ENCODE measurements at places on chromosomes 16 and 17.

- no peak for DNase-seq
Measured at GRCh38 chr16:7331997-7332396, 648 bp upstream of the RBFOX1 start.

DNA sequence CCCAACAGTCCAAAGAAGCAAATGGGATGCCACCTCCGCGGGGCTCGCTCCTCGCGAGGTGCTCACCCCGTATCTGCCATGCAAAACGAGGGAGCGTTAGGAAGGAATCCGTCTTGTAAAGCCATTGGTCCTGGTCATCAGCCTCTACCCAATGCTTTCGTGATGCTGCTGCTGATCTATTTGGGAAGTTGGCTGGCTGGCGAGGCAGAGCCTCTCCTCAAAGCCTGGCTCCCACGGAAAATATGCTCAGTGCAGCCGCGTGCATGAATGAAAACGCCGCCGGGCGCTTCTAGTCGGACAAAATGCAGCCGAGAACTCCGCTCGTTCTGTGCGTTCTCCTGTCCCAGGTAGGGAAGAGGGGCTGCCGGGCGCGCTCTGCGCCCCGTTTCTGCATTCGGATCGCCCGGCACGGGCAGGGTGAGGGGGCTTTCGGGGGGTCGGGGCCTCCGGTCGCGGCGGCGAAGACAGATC lies at the start of gene CDH13:
Gene CDH13, plus strand, starts transcription at position 179 of the 471 bp plus-strand sequence.
- peak; percentile 81 for DNase-seq

GRCh38 chr16:27772093-27772825 lies 222.3 kb downstream of the KATNIP start:
- DNase-seq: no peak

DNA sequence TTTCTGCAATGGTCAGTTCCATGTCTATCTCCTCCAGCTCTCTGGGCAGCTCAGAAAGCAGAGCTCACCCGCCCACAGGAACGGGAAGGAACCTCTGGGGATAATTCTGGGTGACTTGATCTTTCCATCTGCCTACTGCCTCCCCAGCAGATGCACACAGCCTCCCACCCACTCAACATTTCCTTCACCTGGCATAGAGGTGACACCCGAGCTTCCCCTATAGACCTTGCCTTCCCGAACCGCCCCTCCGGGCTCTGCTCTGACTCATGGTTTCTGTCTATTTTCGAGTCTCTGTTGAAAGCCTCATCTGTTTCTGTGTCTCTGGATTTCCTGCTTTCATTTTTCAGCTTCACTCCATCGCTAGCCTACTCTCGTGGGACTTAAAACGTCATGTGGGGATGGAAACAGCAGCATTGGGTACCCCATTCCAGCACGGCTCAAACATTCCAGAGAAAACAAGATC lies 11.4 kb downstream of the GGA3 start:
- peak; percentile 76 for DNase-seq

GRCh38 chr17:65402513-65403496 lies 158.6 kb downstream of the AXIN2 start:
- DNase-seq: no peak

GRCh38 chr17:26782153-26782552 lies 511.8 kb upstream of the WSB1 start:
- no peak for DNase-seq

DNA sequence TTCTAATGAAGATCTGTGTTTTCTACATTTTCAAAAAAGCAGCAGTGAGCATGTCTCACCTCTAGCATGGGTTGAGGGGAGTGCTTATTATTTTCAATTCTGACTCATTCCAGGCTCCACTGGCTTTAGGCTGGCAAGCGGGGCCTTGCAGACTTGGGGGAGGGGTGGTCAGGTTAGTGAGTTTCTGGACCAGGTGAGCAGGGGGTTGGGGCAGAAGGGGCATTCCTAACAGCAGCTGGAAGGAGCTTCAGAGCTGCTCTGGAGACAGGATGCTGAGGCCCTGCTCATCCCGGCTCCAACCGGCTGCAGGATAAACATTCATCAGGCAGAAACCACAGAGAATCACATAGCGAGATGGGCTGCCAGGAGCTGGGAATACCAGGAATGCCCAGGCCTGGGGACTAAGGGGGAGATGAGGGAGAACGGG lies 10.5 kb upstream of the KRT19 start:
- no peak for DNase-seq

- no peak for DNase-seq
Measured at GRCh38 chr16:85320677-85321385, 208.6 kb upstream of the CIBAR2 start.

GRCh38 chr16:887846-888245 lies 82.9 kb downstream of the LMF1 start:
- no peak for DNase-seq

DNA sequence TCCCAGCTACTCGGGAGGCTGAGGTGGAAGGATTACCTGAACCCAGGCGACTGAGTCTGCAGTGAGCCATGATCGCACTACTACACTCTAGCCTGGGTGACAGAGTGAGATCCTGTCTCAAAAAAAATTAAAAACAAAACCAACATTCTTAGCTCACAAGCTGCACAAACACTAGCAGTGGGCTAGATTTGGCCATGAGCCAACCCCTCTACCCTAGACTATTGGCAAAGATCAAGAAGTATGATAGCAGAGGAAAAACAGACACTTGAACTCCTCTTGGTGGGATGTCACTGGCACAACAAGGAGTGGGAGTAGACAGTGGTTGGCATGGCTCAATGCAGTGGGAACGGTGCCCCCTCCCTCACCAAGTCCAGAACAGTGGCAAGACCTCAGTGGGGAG lies 19.6 kb upstream of the RIPOR1 start:
- DNase-seq: no peak

DNA sequence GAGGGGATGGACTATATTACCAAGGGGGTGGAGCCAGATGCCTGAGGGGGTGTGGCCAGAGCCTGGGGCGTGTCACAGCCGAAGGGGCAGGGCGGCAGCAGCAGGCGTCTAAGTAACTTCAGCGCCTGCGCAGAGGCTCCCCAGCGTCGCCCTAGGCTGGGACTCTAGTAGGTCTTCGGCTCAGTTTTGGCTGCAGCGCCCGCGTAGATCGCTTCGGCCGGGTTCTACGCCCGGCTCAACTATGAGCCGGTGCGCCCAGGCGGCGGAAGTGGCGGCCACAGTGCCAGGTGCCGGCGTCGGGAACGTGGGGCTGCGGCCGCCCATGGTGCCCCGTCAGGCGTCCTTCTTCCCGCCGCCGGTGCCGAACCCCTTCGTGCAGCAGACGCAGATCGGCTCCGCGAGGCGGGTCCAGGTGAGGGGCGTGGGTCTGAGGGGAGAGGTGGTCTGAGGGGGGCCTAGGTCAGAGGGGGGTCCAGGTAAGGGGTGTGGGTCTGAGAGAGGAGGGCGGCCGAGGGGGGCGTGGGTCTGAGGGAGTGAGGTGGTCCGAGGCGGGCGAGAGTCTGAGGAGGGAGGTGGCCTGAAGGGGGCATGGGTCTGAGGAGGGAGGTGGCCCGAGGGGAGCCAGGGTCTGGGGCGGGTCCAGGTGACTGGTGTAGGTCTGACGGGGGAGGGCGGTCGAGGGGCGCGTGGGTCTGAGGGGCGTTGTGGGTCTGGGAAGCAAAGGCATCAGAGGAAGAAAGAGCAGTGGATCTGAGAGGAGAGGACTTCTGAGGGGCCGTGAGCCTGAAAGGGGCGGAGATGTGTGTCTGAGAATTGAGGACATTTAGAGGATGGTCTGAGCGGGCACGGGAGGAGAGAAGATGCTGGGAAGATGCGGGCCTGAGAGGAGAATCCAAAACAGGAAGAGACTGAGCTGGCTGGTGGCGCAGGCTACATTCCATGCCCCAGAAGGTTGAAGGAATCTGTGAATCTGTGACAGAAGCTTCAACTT lies at the start of gene LPCAT2:
Gene LPCAT2, plus strand, starts transcription at position 132 of the 991 bp plus-strand sequence. Its CDS starts 110 bp downstream, at position 242.
- peak; percentile 95 for DNase-seq

DNA sequence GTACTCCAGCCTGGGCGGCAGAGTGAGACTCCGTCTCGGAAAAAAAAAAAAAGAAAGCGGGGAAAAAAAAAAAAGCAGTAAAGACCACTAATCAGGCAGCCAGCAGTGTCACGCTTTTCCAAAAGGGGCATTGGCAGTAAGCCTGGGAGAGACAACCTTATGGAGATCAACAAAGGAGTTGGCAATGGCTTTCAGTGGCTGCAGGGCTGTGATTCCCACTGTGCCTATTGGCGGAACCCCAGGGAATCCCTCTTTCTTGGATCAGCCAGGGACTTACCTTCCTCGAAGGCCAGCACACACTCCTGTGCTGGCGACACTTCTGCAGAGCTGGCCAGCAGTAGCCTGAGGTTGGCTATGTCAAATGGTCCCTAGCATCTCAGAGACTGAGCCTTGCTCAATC lies 43.2 kb upstream of the ZFHX3 start:
- DNase-seq: no peak

- no peak for DNase-seq
Measured at GRCh38 chr16:17483351-17483750, 12.6 kb upstream of the XYLT1 start.

- DNase-seq: no peak
Measured at GRCh38 chr17:82598256-82599119, 49.8 kb downstream of the WDR45B start.

GRCh38 chr16:68275611-68276191 lies 11.4 kb downstream of the SLC7A6 start:
- DNase-seq: no peak

DNA sequence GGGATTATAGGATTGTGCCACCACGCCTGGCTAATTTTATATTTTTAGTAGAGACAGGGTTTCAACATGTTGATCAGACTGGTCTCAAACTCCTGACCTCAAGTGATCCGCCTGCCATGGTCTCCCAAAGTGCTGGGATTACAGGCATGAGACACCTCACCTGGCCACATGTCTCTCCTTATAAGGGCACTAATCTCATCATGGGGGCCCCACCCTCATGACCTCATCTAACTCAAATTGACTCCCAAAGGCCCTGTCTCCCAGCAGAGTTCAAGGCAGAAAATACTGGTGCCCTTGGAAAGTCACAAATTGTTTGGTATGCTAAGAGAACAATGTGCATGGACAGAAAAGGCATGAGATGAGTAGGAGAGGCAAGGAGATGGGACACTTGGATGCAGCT lies 49.3 kb upstream of the GRIN2A start:
- no peak for DNase-seq

DNA sequence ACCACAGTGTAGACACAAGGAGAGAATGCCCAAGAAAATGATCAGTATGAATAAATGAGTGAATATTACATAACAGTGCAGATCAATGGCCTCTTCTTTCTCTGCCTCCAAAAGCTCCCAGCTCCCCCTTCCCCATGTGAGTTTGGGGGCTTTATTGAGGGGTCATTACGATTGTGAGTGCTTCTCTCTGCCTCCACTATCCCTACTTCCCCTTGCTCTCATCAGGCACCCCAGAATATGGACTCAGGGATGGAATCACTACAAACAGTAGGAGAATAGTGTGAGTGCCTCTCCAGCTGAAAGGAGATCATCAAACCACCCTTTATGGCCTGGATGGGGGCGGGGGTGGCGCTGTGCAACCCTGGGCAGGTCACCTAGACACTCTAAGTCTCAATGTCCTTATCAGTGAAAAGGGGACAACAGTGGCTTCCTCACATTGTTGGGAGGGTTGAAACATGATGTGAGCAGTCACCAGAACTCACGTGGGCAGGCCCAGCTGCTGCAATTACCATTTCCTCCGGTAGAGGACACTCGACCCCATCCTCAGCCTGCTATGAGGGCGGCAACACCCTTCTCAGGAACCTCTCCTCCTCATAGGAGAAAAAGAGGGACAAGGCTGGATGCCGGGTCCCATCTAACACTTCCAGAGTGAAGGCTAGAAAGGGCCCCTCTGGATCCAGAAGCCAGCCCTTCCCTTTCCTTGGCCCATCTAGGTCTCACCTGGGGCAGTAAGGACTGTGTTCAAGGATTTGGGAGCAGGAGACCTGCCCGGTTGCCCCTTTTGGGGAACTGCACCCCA lies 2.1 kb upstream of the EPOP start:
- DNase-seq: peak; percentile 92

DNA sequence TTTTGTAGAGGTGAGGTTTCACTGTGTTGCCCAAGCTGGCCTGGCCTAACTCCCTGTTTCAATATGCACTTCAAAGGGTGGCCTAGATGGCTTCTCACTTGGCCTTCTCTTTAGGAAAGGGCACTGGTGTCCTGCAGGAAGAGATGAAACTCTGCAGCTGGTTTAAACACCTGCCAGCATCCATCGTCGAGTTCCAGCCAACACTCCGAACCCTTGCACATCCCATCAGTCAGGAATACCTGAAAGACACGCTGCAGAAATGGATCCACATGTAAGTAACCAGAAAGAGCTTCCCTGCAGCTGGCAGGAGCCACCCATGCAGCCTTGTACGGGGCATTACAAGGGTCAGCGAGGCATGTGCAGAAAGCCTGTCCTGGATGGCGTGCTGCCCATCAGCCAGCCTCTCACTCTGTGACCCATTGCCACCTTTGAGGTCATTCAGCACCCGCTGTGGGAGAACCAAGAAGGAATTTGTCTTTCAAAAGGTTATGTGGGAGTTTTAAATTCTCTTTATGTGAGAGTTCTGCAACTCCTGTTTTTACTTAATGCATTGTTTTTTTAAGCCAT lies 7.0 kb downstream of the COG1 start:
- DNase-seq: no peak

- DNase-seq: peak; percentile 71
Measured at GRCh38 chr16:82067042-82067803, 32.2 kb downstream of the HSD17B2 start.

GRCh38 chr17:63954402-63955063 lies 18.2 kb downstream of the SCN4A start:
- DNase-seq: no peak

GRCh38 chr17:72811976-72812687 lies 280.4 kb downstream of the SLC39A11 start:
- DNase-seq: no peak

DNA sequence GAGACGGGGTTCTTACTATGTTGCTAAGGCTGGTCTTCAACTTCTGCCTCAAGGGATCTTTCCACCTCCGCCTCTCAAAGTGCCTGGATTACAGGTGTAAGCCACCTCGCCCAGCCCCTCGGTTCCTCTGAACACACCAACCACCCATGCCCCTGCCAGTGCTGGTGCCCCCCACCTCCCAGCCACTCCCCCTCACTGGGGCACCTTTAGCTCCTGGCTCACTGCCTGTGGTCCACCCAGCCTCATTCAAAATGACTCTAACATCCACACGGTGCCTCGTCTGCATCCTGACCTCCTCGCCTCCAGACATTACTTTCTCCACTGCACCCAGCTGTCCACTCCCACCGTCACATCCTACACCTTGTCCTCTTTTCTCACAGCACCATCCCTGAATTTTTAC lies 55.3 kb downstream of the ARHGAP27 start:
- no peak for DNase-seq

- no peak for DNase-seq
Measured at GRCh38 chr16:86112178-86112577, 213.2 kb downstream of the IRF8 start.

DNA sequence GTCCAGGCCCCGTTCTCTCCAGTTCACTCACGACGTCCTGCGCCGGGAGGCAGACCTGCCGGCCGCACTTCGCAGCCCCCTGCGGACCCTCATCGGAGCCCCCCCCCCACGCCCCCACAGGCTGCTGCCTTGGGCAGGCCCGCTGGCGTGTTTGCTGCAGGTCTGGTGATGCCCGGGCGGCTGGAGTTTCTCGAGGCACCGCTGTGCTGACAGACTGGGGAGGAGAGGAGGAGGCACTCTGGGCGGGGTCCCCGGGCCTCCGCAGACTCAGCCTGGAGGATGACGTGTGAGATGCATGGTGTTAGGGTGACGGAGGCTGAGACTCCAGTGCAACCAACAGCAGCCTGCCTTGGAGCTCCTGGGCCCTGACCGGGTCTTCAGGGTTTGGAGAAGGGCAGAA lies 24.1 kb downstream of the BAIAP2 start:
- DNase-seq: no peak

- no peak for DNase-seq
Measured at GRCh38 chr17:73290399-73291259, 21.2 kb downstream of the CDC42EP4 start.

All from adipocyte (in vitro differentiated cells).